ENCODE measurements at places on chromosomes 7 and 10.

- DNase-seq = no peak
Measured at GRCh38 chr7:18663321-18663720, 167.8 kb downstream of the HDAC9 start.

DNA sequence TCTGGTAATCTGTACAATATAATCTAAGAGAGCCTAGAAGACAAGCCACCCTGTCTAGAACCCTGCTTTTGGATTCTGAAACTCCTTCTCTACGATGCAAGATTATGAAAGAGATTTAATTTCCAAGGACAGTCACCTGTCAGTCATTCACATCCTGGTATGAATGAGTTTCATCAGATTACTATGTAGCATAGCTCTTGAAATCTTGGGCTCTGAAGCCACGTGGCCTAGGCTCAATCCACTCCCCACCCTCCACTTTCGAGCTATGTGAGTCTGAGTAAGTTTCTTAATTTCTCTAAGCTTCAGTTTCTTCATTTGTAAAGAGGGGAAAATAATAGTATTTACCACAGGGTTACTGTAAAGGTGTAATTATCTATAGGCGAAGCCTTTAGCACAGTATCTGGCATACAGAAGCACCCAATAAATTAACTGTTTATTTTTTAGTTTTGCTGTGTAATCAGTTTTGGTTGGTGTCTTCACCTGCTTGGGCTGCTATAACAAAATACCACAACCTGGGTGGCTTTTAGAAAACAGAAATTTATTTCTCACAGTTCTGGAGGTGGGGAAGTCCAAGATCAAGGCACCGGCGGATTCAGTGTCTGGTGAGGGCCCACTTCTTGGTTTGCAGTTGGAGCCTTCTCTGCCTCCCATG, 71.3 kb downstream of the MYOF start:
- no peak for DNase-seq

- no peak for DNase-seq
Measured at GRCh38 chr7:129688503-129689222, 77.1 kb downstream of the NRF1 start.

DNA sequence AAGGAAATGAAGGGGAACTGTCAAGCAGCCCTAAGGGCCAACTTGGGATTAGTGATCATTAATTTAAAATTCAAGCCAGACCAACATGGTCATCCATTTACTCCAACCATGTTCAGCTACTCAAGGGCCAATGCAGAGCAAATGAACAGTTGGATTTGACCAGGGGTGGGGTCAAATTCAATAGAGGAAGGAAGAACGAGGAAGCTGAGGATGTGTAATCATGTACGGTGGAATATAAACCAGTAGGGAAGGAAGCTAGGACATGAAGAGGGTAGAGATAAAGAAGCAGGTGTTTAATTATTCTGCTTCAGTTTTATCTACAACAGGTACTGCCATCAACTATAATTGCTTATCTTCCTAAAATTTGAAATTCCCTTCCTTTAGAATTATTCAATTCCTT, 81.6 kb downstream of the HIBADH start:
- DNase-seq = no peak

GRCh38 chr10:36591436-36591835, 534.0 kb upstream of the ANKRD30A start:
- no peak for DNase-seq

DNA sequence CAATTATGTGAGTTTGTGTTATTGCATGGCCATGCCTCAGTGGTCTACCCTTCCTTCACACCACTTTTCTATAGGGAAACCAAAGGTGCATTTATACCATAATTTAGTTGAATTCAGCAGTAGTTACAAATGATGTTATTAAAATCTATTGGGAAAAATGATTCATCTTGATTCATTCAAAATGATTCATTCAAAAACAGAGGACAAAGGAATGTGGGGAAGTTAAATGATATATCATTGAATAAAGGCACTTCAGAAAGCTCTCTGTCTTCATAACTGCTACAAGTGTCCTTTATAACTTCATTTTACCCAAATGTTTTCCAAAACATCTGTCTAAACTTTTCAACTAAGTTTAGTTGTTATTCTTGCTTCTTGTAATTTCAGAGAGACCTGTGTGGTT, 722.9 kb downstream of the GRM8 start:
- DNase-seq = peak; percentile 50

- DNase-seq = peak; percentile 46
Measured at GRCh38 chr7:93442478-93443224, 131.9 kb downstream of the CALCR start.

GRCh38 chr10:48400850-48401220, 94.4 kb downstream of the MAPK8 start:
- DNase-seq = no peak

DNA sequence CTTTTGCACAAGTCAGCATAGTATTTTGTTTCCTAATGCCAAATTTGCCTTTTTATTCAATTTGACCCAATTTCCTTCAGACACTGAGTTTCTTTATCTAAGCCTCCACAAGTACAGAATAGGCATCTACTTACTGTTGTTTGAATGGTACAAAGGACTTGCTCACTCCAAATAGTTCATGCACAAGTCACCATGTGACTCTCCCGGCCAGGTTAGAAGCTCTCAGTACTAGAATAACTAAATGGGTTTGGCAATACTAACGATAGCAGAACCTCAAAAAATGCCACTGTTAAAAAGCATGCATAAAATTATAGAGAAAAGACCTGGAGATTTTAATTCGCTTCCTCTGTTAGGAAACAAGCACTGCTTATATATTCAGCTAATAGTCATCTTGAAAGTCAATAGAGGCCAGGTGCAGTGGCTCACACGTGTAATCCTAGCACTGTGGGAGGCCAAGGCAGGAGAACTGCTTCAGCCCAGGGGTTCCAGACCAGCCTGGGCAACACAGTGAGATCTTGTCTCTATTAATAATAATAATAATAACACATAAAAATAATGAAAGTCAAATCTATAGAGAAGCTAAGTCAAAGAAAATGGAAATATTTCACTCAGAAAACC, 335.8 kb upstream of the MBL2 start:
- no peak for DNase-seq

DNA sequence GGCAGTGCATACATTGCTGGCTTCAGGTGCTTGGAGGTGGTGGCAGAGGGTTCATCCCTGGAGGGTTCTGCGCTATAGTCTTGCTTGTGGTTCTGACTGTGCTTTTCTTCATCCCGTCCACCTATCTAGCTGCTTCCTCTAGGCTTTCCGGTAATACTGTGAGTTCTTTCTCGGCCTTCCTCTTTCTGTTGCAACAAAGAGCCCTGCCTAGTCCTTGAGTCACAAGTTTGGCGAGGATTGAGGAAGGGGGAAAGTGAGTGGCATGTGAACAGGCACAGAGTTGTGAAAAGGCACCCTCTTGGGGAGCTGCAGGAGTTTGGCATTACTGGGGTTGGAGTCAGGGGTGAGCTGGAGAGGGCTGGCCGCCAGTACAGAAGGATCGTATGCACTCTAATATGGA, 123.0 kb downstream of the SH2D4B start:
- DNase-seq = no peak

DNA sequence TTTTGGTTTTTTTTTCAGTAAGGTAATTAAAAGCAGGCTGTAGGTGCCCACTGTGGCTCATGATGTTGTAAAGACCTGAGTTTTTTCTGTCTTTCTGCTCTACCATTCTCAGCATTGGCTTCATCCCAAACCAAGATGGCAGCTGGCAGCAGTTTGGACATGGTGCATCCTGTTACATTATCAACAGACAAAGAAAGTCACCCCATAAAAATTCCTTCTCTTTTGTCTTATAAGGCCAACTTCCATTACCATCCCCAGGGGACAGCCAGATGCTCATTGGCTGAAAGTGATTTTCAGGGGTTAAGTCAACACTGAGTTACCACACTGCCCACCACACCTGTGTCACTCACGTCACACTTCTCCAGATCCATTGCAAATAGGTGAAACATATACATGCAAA, 558.4 kb downstream of the SDK1 start:
- DNase-seq = no peak

GRCh38 chr10:19638182-19638895, 177.9 kb upstream of the PLXDC2 start:
- peak; percentile 81 for DNase-seq

DNA sequence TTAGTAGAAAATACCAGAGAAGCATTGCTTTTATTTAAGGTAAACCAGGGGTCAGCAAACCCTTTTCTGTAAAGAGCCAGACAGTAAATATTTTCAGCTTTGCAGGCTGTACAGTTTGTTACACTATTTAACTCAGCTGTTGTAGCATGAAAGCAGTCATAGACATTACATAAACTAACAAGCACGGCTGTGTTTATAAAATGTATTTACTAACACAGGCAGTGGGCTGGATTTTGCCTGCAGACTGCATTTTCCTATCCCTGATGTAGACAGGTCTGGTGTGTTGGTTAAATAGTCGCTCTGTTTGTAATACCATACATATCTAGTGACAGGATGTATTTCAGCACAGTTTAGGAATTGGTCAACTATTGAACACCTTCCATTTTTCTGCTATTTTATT, 129.3 kb downstream of the ST7 start:
- no peak for DNase-seq

GRCh38 chr10:117266400-117266799, 25.5 kb downstream of the SLC18A2 start:
- DNase-seq = no peak

DNA sequence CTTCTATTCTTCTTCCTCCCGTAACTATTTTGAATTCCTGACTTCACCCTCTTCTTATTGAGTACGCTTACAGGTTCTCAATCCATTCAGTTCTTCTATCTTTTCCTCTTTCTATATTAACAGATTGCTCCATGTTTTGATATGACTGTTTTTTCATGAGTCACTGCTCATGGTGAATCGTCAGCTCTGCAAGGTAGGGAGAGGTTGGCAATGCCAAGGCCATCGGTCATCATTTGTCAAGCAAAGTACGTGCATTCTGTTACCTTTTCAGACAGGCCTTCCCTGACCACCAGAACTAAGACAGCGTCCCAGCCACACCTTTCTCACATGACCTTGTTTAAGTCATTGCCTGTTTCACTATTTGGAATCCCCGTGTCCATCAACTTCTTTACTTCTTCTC, 1001.9 kb upstream of the SORCS1 start:
- DNase-seq = peak; percentile 53

- no peak for DNase-seq
Measured at GRCh38 chr7:85483177-85483576, 296.3 kb upstream of the SEMA3D start.

GRCh38 chr10:123043409-123043925, 34.7 kb downstream of the ACADSB start:
- peak; percentile 70 for DNase-seq

DNA sequence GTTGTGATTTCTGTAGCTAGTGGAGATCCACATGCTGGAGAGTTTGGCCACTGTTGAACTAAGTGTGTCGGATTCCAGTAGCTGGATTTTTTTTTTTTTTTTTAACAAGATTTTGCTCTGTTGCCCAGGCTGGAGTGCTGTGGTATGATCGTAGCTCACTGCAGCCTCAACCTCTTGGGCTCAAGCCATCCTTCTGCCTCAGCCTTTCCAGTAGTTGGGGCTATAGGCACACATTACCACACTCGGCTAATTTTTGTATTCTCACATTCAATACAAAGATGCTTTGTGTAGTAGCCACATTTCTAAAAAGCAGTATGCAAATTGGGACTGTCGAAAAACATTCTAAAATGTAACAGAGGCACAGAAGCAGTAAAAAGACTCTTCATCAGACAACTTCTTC, 63.5 kb downstream of the RABGEF1 start:
- no peak for DNase-seq

- no peak for DNase-seq
Measured at GRCh38 chr10:60192946-60193345, 196.7 kb downstream of the ANK3 start.

DNA sequence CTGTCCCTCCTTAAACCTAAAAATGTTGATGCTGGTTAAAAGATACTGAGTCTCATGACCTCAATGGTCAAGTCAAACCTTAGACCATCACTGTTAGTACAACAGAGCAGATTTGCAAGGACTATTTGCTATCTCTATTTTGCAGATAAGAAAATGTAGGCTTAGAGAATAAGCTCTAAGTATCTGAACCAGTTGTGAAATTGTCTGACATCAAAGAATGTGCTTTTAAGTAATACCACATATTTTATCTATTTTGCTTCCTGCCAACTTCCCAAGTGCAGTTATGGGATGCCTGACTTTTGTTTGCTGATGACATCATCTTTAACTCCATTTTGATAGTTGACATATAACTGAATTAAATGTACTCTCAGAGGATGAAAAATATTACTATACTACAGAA, 83.6 kb upstream of the TMEM106B start:
- no peak for DNase-seq

DNA sequence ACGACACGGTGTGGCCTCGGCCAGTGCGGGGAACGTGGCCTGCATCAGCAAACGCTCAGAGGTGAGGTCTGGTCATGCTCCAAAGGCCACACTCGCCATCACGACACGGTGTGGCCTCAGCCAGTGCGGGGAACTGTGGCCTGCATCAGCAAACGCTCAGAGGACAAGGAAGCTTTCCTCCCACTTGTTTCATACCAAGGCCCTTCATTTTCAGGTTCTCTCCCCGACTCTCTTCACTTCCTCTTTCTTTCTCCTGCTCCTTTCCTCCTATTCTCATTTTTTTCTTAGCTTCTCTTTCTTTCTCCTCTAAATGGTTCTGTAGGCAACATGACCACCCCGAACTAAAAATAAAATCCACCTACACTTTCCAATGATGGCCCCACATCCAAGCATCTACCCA, 384.4 kb upstream of the SHH start:
- DNase-seq = no peak

DNA sequence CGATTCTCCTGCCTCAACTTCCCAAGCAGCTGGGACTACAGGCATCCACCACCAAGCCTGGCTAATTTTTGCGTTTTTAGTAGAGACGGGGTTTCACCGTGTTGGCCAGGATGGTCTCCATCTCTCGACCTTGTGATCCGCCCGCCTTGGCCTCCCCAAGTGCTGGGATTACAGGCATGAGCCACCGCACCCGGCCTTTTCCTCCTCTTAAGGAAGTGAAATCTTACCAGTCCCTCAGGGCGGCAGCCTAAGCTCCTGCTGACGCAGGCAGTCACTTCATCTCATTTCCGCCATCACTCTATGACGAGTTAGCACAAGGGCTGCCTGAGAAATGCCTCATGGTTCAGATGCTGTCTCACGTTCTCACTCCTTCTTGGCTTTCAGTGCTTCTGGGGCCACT, 246.0 kb upstream of the SHH start:
- peak; percentile 37 for DNase-seq

GRCh38 chr7:129502708-129503685, 666 bp downstream of the SMKR1 start:
- DNase-seq = no peak

DNA sequence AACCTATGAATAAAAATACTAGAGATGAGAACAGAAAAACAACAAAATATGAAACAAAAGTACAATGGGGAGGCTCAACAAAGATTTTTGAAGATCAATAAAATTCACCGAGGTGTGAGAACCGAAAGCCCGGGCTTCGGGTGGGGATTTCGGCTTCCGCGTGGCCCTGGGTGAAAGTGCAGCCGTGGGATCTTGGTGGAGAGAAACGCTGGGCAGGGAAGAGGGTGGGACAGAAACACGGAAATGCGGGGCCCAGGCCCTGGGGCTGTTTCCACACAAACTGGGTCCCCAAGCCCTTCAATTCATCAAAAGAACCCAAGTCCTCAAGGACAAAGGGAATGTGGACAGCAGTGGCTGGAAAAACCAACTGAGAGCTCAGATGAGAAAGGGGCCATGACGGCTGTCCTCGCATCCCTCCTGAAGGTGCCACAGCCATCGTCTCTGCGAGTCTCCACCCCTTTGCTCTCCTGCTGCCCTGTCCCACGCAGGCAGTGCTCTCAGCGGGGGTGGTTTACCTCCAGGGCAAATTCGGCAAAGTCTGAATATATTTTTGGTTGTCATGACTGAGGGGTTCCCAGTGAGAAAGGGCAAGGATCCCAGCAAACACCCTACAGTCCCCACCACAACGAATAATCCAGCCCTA, 19.7 kb downstream of the FOXL3 start:
- DNase-seq = no peak

- DNase-seq = peak; percentile 41
Measured at GRCh38 chr7:142754681-142755575, 5.7 kb downstream of the PRSS1 start.
